ENCODE measurements at places on chromosomes 3 and 15.

GRCh38 chr3:16437640-16438039 is 75.9 kb downstream of the RFTN1 start:
- no peak for DNase-seq

DNA sequence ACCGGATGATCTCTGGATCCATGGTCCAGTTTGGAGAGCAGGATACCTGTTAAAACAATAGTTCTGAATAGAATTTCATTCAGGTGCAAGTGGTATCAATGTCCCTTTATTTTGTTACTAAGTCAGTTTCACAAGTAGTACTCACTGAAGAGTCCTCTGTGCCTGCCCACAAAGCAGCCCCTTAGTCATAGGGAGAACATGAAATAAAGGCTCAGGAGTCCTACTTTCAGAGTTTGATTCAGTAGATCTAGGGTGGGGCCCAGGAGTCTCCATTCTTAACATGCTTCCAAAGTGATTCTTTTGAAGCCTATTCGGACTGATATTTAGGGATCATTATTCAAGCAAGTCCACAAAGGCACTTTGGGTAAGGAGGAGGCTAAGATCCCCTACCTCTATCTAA is 79.8 kb upstream of the ACKR4 start:
- DNase-seq, result no peak

- DNase-seq, result no peak
Observed at GRCh38 chr3:71752831-71753700, 589 bp upstream of the GPR27 start.

DNA sequence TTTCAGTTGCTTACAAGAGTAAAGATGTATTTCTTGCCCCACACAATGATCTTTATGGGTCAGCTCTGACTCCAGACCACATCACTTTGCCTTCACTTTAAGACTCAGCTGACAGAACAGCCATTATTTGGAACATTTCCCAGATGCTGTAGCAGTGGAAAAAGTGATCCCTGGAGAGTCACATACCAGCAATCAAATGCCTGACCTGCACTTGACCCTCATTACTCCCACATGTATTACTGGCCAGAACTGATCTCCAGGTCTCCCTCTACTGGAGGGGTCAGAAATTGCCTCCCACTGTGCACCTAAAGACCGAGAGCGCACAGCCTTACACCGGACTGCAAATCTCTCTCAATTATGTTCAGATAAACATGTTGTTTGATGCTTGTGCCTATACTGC is 88.6 kb upstream of the ZNF385D start:
- DNase-seq, result peak; percentile 18

- DNase-seq, result no peak
Observed at GRCh38 chr3:72520690-72521308, 327.4 kb downstream of the SHQ1 start.

Measured in iPS-NIHi11 (cell line).